Stimulated activated CD4-positive, alpha-beta T cell treated with anti-CD3 and anti-CD28 coated beads, Interleukin-1b, Interleukin-23, amount 100 ng/mL, for 24 hours (primary cell): ENCODE measurements at places on chromosomes 11 and 22.

GRCh38 chr11:127598476-127598875 lies 597.9 kb upstream of the KIRREL3 start:
- no peak for DNase-seq

GRCh38 chr22:29768052-29768693 lies 1.0 kb downstream of the UQCR10 start:
- no peak for DNase-seq

- DNase-seq = no peak
These were observed 668.2 kb upstream of the TENM4 start for GRCh38 chr11:80109031-80109430.

GRCh38 chr11:76385903-76386302 lies 4.8 kb downstream of the GVQW3 start:
- no peak for DNase-seq

DNA sequence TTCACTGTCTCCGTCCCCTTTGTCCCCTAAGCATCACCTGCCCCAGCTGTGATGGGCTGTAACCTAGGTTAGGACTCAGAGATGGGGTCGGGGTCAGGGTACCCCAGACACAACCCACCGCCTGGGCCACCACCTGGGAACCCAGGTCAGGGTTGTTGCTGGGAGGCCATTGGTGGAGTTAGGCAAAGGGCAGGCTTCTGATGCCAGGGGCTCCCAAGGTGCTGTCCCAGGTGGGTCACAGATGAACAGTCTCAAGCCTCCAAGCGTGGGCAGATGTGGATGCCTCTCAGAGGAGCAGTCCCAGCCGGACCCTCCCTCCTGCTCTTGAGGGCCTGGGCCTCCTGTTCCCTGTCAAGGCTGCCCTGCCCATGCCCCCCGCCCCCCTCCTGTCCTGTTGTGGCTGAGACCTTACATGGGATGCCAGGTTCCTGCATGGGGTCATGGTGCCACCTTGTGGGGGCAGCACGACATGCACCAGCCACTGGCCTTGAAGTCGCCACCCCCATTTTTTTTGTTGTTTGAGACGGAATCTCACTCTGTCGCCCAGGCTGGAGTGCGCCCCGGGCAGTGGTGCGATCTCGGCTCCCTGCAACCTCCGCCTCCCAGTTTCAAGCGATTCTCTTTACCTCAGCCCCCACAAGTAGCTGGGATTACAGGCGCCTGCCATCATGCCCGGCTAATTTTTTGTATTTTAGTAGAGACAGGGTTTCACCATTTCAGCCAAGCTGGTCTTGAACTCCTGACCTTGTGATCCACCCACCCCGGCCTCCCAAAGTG lies 12.1 kb downstream of the GATD1 start:
- no peak for DNase-seq

DNA sequence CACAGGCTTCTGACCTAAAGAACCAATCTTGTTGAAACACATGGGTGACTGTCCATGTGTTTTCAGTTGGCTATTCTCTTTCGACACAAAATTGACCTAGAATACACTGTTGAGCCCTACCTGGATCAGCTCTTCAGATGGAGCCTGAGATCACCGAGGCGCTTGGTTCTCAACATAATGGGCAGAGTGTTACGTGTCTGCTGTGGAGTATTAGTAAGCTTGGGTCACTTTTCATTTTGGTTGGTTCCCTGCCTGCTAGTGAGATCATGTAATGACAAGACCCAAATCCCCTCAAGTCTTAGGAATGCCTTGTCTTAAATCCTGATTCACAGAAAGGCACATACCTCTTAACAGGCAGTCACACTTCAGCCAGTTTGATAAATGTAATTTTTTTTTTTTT lies 8.7 kb downstream of the MED19 start:
- DNase-seq = no peak

DNA sequence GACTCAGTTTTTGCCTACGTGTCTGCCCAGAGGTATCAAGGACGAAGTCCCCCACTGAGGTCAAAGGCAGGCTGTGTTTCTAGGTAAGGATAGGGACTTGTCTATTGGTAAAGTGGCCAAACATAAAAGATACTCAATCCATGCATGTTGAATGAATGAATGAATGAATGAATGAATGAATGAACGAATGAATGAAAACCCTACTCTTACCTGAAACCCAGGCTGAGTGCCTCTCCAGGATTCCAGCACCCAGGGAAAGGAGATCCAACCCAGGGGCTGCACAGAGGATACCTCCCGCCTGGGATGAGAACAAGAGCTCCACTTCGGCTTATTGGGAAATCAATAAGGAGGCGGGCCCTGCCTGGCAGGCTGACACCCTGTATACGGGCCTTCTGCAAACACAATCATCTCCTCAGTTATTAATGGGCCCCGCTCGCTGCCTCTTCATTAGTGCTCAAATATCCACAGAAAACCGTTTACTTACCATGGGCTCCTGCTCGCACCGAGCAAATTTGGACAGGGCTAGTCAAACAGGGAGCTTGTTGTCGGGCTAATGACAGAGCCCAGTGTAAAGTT lies 177.4 kb downstream of the BUD13 start:
- no peak for DNase-seq

GRCh38 chr22:41481131-41481830 lies 12.4 kb downstream of the ACO2 start:
- no peak for DNase-seq

DNA sequence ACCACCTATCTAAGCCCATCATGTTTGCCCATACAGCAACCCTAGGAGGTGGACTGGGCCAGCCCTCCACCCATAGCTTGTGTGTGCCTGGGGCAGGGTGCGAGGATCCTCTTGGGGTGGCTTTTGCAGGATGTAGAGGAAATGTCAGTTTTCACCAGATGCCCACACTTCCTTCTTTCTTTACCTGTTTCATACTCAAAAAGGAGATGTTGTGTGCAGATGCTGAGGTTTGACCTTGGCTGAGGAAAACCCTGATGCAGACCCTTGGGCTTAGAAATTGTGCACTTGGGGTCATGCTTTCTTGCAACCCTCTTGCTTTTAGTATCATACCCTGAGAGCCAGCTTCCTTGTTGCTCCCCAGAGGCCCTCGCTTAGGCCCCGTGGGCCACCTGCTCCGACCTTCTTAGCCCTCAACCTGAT lies 2.2 kb downstream of the HTR3A start:
- no peak for DNase-seq

GRCh38 chr11:109996060-109996459 lies 97.1 kb upstream of the ZC3H12C start:
- no peak for DNase-seq

- no peak for DNase-seq
These were observed 3.9 kb downstream of the GALR3 start for GRCh38 chr22:37827056-37827455.

- no peak for DNase-seq
These were observed 12.2 kb upstream of the VPS37C start for GRCh38 chr11:61173456-61173855.

DNA sequence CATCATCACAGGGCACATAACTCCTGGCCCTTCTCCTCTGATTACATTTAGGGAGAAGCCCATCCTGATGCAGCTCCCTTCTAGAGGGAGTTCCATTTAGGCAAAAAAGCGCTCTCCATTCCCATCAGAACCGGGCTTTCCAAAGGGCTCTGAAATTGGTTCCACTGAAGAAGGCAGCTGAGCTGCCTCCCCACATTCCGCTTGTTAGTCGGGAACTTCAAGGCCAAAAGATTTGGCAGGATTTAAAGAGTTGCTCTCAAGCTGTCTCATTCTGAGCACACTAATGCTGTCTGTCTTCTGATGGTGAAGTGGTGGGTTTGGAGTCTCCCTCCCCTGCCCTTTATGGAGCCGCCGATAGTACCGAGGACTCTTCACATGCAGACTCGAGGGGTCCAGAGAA lies 26.6 kb upstream of the CABP7 start:
- no peak for DNase-seq

DNA sequence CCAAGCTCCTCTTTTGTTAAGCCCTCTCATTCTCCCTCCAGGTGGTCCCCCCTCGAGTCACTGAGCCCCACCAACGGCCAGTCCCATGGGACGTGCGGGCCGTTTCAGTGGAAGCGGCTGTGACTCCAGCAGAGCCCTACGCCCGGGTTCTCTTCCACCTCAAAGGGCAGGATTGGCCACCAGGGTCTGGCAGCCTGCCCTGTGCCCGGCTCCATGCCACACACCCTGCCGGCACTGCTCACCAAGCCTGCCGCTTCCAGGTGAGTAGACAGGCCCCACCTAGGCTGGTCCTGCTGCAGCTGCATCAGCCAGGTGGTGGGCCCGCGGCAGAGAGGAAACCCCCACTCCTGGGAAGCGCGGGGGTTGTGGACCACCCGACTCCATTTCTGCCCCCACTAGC lies 3.3 kb downstream of the TMEM132A start:
- DNase-seq = no peak

GRCh38 chr11:27423125-27423524 lies 49.5 kb downstream of the LGR4 start:
- no peak for DNase-seq

DNA sequence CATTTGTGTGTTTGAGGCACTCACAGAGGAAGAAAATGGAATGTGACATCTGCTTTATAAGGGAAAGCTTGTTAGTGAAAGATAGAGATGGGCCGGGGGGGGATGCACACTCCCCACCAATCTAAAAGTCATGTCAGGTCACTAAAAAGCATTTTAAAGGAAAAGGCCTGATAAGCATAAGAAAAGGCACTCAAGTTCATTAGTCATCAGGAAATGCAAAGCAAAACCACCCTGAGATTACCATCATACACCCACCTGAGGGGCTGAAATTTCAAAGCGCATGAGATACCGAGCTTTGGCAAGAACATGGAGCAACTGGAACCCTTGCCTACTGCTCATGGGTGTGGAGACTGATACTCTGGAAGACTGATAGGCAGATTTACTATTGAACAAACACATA lies 77.9 kb upstream of the ANO1 start:
- no peak for DNase-seq

DNA sequence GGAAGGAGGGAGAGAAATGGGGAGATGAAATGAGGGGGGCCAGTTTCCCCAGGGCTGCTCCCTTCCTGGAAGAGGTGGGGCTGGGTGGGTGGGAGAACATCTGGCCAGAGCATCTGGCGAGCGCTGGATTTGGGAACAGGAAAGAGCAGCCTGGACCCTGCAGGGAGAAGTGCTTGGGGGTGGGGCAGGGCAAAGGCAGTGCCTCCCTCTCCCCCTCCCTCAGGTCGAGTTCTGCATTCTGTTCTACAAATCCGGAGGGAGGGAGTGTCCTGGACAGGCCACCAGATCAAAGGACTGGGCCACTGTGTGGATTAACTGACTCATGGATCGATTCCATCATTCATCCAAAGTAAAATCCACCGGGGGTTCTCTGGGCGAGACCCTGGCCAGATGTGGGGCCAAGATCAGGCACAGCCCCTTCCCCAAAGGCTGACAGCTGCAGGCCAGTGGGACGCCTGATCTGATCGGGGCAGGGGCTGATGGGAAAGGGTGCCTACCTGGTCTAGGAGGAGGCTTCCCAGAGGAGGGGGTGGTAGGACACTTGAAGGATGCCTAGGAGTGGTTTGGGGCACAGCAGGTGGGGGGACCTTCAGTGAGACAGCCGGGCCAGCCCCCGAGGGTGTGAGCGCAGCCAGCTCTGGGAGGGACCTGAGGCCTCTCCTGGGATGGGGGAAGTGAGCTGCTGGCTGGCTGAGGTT lies 57.5 kb downstream of the CACNA1I start:
- no peak for DNase-seq

- no peak for DNase-seq
These were observed 986.5 kb downstream of the TBC1D22A start for GRCh38 chr22:47748957-47749356.

GRCh38 chr22:43177479-43177878 lies 9.5 kb downstream of the TTLL12 start:
- no peak for DNase-seq

DNA sequence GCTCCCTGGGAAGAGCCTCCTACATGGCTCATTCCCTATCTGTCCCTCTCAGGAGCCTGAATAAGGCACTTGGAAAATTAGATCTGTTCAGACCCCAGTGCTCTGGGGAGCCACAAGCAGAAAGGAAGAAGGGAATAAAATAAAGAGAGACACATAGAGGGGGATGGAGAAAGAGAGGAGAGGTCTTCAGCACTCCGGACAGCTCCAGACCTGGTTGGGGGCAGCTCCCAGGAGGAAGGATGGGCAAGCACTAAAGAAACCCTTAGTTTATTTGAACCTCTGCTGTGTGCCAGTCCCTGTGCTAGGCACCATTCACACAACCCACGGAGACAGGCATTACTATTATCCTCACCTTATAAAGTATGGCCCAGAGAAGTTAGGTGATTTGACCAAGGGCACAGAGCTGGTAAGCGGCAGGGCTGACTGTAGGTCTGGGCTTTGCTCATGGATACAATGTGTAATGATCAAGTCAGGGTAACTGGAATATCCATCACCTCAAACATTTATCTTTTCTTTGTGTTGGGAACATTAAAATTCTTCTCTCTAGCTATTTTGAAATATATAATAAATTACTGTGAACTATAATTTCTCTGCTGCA lies 53.7 kb upstream of the LRRC32 start:
- DNase-seq = no peak

- no peak for DNase-seq
These were observed 397.5 kb upstream of the NARS2 start for GRCh38 chr11:78972177-78972576.

GRCh38 chr11:66719111-66719872 lies 9.7 kb downstream of the SPTBN2 start:
- DNase-seq = no peak

- DNase-seq = no peak
These were observed 66.3 kb downstream of the LDLRAD3 start for GRCh38 chr11:36010010-36010740.

- no peak for DNase-seq
These were observed 147.0 kb upstream of the NECTIN1 start for GRCh38 chr11:119875841-119876600.

GRCh38 chr11:122717264-122717867 lies 61.8 kb downstream of the UBASH3B start:
- DNase-seq = no peak

DNA sequence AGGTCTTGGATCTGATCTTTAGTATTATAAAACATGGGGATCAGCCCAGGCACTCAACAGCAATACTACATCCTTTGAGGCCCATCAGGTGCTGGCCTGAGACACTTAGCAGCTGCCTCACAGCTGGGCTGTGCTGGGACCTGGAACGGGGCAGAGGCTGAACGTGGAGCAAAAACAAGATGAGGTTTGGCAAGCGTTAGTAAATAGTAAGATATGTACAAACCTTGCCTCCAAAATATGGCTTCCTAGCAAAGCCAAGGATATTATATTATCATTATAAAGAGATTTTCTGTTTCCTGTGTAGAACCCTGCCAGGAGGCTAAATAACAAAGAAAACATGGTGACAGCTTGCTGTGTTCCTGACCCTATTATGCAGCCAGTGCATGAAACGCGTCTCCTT lies 60.0 kb upstream of the SPON1 start:
- DNase-seq = no peak

DNA sequence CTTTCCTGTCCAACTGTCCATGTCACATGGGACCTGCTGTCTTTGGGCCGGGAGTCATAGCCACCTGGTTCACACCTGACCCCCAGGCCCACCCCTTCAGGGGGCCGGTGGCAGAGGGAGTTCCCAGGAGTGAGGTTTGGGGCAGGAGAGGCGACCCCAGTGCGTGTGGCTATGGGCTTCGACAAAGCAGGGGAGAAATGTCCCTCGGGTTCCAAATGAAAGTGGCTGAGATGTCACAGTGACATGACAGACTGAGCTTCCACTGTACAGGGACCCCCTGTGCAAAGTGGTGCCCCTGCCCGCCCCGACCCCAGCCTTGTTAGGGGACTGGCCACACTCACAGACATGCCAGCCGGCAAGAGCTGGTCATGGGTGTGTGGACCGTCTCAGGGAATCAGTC lies 1297.0 kb downstream of the BRD1 start:
- no peak for DNase-seq

- DNase-seq = peak; percentile 20
These were observed 23.4 kb upstream of the RIC3 start for GRCh38 chr11:8192016-8192895.
